ENCODE measurements at places on chromosomes 11 and 22.

GRCh38 chr11:80293293-80293692, 852.5 kb upstream of the TENM4 start:
- DNase-seq, result no peak

DNA sequence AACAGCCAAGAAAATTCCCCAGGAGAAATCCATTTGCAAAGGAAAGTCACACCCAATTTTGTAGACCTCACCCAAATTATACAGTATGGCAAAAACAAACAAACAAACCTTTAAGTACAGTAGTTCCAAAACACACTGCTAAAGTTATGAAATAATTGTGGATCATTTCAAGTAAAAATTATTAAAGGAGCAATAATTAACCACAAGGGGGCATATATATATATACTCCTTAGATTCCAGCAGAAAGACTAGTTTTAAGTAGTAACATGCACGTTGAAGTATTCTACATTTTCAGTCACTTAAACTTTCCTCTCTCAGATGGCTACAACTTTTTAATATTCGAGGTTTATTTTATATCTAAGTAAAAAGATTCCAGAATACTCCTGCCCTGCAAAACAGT, 26.8 kb downstream of the RNF141 start:
- DNase-seq, result no peak

DNA sequence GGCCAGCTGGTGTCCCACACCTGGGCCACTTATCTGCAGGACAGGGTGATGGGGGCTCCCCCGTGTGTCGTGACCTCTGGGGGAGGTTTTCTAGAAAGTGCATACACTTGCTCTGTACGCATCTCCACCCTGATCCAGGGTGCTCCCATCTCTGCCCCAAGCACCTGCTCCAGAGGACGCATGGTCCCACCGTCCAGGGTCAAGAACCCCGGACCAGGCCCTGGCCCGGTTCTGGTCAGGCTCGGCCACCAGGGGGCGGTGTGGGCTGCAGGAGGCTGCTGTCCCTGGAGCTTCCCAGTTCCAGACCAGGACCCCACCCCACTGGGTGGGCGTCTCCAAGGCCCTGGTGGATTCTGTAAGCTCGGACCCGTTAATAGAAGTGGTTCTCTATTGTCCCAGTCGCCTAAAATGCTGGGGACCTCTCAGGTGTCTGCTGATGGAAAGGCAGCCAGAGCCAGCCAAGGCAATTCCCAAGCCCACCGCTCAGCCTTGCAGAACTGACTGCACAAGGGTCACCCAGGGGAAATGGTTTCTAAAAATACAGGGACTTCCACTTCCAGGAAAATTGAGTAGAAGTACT, 34.7 kb upstream of the SEPTIN5 start:
- peak; percentile 28 for DNase-seq

DNA sequence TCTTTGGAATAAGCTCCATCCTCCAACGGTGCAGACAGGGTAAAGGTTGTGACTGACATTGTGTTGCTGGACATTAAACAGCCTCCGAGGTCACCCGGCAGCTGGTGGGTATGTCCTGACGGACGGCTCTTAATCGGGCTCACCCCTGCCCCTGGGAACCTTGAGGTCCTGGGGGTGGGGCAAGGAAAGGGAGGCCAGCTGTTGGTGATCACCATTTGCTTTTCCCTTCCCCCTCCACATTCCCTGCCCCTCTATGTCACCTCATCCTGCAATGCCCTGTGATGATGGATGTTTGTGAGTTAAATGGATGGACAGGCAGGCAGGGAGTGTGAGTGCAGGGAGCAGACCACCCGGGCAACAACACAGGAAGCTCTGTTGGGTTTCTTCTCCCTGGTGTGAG, 26.3 kb downstream of the APLNR start:
- no peak for DNase-seq

GRCh38 chr11:65440831-65441499, 18.4 kb downstream of the NEAT1 start:
- DNase-seq, result no peak

DNA sequence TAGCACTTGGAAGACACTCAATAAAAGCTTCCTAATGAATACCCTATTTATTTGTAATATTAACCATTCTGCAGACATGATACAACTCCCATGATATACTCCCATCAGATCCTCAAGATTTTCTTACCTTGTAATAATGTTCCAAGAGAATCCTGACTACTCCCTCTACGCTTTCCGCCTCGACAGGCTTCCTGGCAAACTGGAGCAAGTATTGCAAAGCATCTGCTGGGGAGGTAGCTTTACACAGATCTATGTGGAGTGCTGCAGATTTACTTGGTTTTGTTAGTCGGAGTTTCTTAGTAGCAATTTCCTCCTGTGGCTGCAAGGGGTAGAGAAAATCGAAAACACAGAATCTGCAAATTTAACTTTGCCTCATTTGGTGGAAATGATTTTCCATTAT, 3.5 kb downstream of the INTS4 start:
- DNase-seq, result no peak

- no peak for DNase-seq
Observed at GRCh38 chr11:1873048-1873812, 18.5 kb downstream of the PRR33 start.

GRCh38 chr11:83152264-83152663, 4.7 kb upstream of the PCF11 start:
- no peak for DNase-seq

DNA sequence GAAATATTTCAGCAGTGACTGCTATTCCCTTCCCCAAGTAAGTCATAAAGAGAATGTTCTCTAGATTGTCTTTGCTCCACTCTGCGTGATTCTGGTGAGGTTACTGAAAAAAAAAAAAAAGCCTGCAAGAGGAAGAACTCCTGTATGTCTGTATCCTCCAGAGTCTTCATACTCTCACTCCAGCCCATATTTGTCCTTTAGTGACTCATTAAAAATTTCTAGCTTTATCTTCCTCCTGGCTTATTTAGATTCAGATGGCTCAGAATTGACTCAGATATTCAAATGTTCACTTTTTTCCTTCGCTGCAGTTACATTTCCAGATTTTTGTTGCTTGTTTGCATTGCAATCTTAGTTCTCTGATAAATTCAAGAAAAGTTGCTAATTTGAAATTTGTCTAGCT, 76.3 kb upstream of the CNTN5 start:
- DNase-seq, result no peak

GRCh38 chr11:856397-856796, 13.7 kb downstream of the TSPAN4 start:
- DNase-seq, result no peak

GRCh38 chr11:47714554-47715081, 551 bp downstream of the AGBL2 start:
- DNase-seq, result no peak

GRCh38 chr11:78927511-78927910, 352.8 kb upstream of the NARS2 start:
- no peak for DNase-seq

DNA sequence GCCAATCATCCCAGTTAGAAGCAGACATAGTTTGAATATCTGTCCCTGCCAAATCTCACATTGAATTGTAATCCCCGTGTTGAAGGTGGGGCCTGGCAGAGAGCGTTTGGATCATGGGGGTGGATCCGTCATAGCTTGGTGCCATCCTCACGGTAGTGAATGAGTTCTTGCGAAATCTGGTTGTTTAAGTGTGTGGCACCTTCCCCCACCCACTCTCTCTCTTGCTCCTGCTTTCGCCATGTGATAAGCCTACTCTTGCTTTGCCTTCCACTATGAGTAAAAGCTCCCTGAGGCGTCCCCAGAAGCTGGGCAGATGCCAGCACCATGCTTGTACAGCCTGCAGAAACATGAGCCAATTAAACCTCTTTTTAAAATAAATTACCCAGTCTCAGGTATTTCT, 5.0 kb upstream of the CCDC81 start:
- DNase-seq, result no peak

DNA sequence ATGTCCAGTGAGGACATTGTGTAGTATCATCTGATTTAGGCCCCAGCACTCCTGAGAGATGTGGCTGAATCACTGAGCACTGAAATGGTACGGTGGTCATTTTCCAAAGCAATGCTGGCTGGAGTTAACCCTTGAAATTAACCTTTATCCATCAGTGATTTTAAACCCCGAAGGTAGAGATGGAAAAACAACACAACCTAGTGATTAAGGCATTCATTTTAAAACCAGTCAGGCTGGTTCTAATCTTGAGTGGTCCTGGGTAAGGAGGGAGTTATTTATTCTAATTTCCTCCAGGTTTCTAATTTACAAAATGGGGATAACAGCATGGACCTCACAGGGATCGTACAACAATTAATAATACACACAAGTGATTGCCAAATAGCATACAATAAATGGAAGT, 6.6 kb upstream of the CSNK2A3 start:
- DNase-seq, result no peak

DNA sequence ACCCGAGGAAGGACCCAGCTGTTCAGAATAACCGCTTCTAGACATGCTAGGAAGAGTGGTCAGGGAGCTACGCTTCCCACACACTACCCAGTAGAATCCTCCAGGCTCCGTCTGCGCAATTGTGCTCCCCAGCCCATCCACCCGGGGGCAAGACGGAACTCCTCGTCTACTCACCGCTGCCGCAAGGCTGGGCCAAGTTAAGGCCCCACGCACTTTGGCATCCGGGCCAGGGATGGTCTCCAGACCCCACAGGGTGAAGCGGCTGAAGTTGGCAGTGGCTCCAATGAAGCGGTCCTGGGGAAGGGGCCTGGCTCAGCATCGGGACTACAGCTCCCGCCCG, 757 bp downstream of the RNASEH2C start:
- DNase-seq, result no peak

- DNase-seq, result no peak
Observed at GRCh38 chr11:81840380-81840779, 893.3 kb downstream of the FAM181B start.

- DNase-seq, result no peak
Observed at GRCh38 chr11:117166491-117166890, 12.1 kb upstream of the SIDT2 start.

DNA sequence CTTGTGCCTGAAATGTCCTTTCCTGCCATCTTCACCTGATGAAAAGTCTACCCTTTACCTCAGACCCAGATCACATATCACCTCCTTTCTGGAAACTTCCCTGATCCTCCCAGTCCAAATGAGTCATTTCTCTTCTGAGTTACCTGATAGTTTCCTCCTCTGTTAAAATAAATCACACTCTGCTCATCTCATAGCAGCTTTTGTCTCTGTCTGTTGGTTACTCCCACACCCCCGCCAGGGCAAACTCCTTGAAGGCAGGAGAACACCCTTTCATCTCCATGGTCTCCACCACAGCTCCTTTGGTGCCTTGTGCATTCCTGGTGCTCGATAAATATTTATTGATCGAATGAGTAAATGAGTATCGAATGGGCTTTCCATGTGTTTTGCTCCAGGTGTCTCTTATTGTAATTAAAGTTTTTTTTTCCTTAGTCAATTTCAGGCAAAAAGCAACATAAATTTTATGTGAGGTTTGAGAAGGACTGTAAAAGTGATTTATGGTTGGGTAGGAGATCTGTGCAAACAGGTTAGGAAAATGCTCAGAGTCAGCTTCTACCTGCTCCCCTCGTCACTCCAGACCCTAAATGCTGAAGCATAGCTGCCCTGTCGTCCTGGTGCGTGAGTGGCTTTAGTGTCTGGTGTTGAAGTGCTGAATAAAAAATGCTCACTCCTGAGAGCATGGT, 178.2 kb downstream of the GRIK4 start:
- no peak for DNase-seq

- no peak for DNase-seq
Observed at GRCh38 chr11:111039982-111040381, 205.5 kb upstream of the POU2AF2 start.

DNA sequence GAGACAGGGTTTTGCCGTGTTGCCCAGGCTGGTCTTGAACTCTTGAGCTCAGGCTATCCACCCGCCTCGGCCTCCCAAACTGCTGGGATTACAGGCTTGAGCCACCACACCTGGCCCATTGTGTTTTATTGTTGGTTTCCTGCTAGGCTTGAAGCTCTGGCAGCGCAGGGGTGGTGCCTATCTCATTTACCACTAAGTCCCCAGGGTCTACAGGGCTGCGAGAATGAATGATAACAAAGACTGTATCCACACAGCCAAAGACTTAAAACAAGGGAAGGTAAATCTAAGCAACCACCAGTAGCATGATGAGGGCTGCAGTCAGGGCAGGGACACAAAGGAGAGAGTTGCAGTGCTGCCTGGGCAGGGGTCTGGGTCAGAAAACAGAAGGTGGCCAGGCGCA, 37.3 kb upstream of the XBP1 start:
- DNase-seq, result no peak
